ENCODE measurements at places on chromosomes 2 and 18.

GRCh38 chr2:38750011-38750890, 910 bp downstream of the SRSF7 start:
- peak; percentile 27 for DNase-seq

DNA sequence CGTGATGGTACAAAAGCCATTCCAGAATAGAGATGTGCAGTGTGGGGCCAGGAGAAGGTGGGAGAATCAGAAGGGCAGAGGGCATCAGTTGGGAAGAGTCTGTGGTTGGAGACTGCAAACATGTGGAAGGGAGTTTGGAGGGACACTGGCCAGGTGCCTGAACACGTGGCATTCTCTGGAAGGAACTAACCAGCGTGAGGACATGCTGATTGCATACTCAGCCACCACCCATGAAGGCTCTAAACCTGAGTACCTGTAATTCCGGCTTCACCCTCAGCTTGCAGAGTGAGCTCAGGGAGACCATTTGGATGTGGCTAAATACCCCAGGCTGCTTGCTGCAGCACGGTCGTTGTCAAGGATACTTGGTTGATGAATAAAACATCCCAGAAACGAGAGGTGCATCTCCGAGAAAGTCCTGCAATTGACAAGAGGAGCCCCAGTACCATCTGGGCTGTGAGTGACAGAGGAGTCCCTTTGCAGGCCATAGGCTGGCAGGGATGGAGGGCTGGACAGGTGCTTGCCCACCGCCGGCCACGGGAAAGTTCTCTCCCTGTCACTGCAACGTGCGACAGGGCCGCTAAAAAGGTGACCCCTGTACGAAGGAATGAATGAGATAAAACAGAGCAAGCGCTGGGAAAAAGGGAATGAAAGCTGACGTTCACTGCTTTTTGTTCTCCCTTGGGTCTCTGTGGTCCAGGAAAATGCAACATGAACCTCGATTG, 5.0 kb downstream of the ACKR3 start:
- no peak for DNase-seq

- DNase-seq = no peak
Observed at GRCh38 chr2:169662744-169663143, 31.5 kb downstream of the CFAP210 start.

DNA sequence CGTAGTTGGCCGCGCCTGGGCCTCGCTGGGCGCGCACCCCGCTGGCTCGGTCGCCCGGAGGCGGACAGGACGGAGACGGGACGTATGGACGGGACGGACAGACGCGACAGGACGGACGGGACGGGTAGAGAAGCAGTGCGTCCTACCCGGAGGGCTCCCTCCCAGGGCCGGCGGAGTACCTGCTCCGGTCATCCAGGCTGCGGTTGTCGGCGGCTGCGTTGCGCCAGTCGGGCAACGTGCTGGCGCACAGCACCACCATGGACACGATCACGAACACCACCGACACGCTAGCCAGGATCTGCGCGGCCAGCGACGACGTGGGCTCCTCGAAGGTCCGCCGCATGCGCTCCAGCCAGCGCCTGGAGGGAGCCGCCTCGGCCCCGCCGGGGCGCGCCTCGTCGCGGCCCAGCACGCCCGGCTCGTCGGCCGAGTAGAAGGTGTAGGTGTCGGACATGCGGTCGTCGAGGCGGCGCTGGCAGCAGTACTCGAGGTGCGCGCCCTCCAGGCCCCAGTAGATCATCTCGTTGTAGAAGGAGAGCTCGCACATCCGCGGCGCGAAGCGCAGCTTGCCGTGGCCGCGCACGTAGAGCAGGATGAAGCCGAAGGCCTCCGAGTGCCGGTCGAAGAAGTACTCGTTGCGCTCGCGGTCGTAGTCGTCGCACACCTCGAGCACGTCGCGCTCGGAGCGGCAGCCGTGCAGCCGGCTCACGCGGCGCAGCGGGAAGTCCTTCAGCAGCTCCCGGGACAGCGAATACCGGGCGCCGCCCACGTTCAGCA, 903 bp downstream of the KCNG3 start:
- DNase-seq = peak; percentile 35

- no peak for DNase-seq
Observed at GRCh38 chr2:23419171-23420090, 34.5 kb downstream of the KLHL29 start.

- DNase-seq = no peak
Observed at GRCh38 chr2:227474410-227474809, 2.5 kb downstream of the AGFG1 start.

DNA sequence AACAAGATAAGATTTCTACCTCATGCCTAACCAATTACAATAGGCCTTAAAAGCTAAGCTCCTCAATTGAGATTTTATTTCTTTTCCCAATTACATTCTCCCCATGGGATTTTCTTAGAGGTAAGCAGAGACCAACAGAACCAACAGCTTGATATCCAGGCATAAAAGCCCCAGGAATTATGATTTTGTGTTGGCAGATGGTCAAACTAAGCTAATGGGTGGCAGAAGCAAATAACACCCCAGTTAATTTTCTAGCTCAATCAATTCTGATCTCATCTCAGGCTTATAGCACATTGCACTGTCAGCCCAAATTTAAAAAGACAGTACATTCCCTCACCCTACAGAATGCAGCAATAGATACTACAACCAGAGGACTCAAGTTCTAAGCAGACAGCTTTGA, 156.4 kb downstream of the NRXN1 start:
- no peak for DNase-seq

DNA sequence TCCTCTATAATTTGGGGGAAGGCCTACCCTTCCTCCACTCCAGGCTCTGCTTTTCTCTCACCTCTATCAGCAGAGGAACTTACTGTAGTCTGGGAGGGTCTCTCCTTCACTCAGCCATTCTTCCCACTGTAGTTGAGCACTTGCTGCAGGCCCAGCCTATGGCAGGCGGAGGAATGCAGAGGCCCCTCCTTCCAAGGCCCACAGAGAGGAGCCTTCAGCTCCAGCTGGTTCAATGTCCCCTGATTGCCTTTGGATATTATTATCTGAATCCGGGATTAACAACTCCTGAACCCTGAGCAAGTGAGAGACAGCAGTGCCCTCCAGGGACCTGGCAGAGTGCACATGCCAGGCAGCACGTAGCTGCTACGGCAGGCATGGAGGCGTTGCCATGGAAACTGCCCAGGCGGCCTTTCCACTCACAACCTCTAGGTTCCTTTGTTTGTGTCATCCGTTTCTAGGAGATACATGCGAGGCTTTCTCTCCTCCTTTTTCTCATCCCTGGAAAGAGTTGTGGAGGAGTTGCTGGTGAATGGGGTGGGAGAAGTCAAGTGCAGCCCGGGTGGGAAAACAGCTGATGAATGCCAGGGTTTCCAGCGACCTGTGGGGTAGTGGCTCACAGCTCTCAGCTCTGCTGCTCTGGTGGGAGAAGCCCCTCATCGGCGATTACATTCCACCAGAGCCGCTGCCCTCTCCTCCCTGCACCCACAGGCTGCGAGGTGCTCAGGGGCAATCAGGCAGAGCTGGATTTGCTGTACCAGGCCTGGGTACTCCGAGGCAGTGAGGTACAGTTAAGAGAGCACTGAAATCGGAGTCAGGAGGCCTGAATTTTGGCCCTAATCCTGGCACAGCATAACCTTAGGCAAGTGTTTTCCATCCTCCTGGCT, 55.3 kb upstream of the HK2 start:
- no peak for DNase-seq

GRCh38 chr18:26003356-26003755, 87.1 kb downstream of the SS18 start:
- no peak for DNase-seq

DNA sequence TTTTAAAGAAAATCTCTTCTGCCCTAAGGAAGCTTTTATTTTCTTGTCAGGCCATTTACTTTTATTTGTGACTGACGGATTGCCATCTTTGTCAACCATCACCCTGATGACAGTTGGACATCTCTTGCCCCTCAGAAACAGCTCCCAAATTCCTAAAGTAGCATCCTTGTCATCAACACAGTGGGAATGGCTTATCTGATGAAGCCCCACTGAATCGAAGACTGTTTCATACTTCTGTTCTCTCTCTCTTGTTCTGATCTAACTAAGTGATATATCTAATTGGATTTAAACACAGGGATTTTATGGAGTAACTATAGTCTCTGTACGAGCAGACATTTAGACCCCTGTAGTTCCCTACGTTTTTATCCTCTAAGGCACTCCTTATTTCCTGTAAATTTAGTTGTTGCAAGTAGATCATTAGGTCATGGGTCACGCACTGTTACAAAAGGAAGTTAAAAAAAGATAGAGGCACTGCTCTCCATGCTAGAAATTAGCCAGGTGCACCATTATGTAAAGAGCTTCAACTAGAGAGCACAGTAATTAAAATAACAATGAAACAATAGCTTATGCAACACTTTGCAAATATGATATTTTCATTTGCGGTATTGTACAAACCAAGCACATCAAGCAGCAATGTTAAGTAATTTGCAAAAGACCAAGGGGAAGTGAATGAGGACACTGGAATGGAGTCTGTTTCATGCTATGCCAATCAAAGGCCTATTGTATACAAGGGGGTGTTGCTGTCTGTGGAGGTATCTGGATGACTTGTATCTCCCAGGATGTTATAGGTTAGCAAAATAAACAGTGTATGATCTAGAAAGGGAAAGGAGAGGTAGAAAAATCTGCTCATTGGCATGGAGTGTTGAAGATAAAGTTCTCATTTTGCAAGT, 284.7 kb downstream of the LRRTM1 start:
- no peak for DNase-seq

DNA sequence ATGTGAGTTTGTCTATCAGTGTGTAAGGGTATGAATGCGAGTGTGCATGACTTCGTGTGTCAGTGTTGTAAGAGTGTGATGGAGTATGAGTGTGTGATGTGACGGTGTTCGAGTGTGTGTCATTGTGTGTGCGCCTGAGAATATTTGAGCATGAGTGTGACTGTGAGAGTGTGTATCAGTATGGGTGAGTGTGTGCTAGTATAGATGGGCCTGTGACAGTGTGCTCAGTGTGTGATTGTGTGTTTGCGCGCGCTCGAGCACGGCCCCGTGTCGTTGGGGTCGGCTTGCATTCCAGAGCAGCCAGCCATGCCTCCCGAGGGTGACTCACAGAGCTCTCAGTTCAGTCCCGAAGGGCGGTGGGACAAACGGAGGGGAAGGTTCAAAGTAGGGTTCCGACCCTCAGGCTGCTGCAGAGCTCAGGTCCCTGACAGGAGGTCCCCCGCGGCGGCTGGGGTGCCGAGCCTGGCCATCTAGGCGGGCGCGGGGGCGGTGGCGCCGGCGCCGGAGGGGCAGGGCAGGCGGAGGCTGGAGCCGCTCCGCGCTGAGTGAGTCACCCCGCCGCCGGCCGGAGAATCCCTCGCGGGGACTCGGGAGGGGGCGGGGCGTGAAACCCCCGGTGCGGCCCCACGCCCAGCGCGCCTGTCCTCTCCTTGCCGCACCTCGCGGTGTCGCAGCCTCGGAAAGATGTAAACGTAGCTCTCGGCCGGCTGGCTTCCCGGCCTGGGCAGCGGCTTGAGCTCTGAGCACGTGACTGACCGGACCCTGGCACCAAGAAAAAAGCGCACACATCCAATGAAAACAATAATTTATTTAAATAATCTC, 3.8 kb downstream of the DLX2 start:
- DNase-seq = no peak

- no peak for DNase-seq
Observed at GRCh38 chr18:425106-425745, 75.3 kb downstream of the COLEC12 start.

- DNase-seq = no peak
Observed at GRCh38 chr2:19895535-19895934, 6.2 kb downstream of the TTC32 start.

DNA sequence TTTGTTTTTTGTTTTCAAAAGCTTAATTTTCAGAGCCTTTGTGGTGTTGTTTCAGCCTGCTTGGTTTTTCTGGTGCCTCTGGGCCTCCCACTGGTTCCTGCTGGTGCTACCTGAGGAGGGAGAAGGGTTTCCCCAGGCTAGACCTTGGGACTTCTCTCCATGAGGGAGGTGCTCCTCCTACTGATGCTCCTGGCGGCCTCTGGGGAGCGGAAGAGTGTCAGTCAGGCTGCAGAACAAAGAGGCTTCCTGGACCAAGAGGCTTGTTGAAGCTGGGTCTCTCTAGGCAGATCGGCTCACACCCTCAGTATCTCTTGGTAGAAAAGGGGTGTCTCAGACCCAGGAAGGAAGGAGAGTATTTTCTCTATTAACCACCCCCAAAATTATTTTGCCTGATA, 32.2 kb downstream of the RFX8 start:
- no peak for DNase-seq

DNA sequence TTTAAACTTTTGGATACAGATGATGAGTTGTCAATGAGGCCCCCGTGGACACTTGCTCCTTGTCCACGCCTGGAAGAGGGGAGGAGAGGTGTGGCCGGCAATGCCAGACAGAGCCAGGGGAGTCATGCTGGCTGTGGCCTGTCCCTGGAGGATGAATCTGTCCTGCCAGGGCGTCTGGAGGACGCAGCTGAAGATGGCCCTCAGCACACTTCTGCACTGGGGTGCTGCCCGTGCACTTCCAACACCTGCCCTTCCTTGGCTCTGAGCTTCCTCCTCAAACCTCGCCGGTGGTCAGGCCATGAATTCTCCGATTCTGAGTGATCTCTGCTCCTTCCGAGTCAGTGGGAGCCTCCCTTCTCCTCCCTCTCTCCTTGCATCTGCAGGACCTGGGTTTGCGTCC, 56.4 kb downstream of the KCNF1 start:
- DNase-seq = no peak

GRCh38 chr2:70887550-70888246, 48.0 kb upstream of the ATP6V1B1 start:
- peak; percentile 85 for DNase-seq

DNA sequence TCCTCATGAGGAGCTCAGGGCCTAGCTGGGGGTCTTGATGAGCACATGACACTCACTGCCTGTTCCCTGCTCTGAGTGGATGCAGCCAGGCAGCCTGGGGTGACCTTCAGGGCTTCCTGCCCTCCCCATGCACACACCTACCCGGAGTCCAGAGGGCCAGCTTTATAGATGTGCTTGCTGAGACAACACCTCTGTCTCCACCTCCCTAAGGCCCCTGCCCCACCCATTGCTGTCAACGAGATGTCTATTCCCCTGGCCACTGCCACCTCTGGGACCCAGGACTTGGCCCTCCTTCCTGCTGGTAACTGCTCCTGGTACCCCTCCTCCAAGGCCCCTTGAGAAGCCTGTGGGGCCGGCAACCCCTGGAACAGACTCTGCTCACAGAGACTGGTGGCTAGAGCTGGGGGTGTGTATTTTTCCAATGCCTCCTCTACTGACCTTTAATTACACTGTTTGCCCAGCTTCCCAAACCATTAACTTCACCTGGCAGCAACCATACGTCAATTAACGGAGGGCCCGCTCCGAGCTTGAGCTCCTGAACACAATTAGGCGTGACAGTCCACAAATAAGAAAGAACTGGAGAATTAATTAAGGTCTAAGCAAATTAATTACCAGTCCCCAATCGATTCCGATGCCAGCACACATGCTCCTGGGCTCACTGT, 66.3 kb downstream of the EMX1 start:
- no peak for DNase-seq

DNA sequence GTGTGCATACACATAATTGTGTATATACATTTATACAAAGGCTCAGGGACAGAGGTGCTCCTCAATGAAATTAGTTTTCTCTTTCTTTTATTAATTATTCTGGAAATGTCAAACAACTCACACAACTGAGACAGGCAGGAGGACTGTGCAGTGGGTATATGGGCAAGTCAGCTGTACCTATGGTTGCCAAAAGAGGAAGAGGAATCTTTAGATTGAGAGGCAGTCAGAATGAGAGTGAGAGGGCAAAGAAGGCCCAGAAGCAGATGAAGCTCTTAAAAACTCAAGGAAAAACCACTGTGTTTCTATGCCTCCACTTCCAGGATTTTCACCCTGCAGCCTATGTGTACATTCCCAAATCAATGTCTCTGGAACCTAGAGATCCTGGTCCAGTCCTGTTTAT, 79.1 kb downstream of the CACNB4 start:
- no peak for DNase-seq
